ENCODE measurements at places on chromosomes 2 and 18. TPM values are rescaled to one million over a fixed set of nuclear protein-coding genes. Genes with fewer than 3 reads are reported as not detected.

The CBLN2 gene
- 1.1 TPM for total RNA-seq

The KIF3C gene
- total RNA-seq, result 2.3 TPM

The KHK gene
- 13.4 TPM for total RNA-seq

The KYNU gene
- 0.61 TPM for total RNA-seq

The SPEG gene
- total RNA-seq, result 2.9 TPM

- DNase-seq, result peak; percentile 36
Measured at GRCh38 chr18:23689616-23690504, 607 bp downstream of the LAMA3 start.

- no peak for DNase-seq
Measured at GRCh38 chr2:209690029-209690754, 81.4 kb upstream of the UNC80 start.

- no peak for DNase-seq
Measured at GRCh38 chr2:6471419-6471818, 394.3 kb downstream of the CMPK2 start.

GRCh38 chr2:98293931-98294687 is 52.1 kb upstream of the CNGA3 start:
- no peak for DNase-seq

- DNase-seq, result peak; percentile 15
Measured at GRCh38 chr18:26656431-26656943, 108.1 kb upstream of the KCTD1 start.

DNA sequence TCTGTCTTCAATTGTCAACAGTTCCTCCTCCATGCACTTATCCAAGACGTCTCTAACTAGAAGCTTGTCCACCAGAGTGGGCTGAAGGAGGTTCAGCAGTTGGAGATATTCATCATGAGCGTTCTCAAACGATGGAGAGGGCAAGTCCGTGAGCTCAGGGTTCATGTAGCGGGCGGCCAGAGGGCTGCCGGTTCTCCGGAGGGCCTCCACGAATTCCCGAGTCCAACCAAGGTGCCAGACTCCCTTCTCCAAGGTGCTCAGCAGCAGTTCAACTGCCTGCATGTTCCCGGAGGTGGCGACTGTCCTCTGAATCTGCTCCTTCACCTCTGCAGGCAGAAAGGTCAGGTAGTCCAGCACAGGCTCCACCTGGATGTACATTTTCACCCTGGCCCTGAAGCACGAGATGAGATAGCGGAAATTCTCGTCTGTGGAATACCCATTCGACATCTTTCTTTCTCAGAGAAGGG is 590 bp downstream of the IFIH1 start:
- peak; percentile 51 for DNase-seq

DNA sequence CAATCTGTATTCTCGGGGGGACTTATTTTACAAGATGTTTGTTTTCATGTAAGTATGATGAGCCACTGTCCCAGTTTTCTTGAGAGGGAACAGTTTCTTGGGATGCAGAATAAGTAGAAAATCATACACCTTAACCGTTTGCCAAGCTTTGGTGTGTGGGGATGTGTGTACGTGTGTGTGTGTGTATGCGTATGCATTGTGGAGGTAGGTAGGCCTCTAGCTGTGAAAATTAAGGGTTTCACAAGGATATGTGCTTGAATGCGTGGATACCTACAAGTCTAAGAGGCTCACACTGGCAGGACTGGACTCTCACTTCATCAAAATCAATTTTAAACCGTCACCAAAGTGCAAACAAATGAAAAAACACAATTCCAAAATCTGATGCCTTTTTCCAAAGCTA is 204.2 kb upstream of the RBMS1 start:
- no peak for DNase-seq

DNA sequence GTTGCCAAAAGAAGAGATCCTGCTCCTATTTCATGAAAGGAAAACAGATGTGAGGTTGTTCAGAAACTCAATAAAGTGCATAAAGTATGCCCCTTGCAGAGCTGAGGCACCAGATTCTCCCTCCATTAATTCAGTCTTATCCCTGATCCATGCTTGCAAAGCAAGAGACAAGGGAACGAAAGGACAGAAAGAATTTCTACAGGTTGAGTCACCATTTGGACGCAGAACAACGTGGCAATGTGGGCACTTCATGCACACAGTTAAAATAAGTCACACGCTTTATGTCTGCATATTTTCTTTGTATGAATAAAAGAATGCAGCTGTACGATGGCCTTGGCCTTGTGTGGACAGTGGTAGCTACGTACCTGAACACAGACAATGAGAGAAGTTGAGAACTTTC is 321.7 kb upstream of the REV1 start:
- no peak for DNase-seq

DNA sequence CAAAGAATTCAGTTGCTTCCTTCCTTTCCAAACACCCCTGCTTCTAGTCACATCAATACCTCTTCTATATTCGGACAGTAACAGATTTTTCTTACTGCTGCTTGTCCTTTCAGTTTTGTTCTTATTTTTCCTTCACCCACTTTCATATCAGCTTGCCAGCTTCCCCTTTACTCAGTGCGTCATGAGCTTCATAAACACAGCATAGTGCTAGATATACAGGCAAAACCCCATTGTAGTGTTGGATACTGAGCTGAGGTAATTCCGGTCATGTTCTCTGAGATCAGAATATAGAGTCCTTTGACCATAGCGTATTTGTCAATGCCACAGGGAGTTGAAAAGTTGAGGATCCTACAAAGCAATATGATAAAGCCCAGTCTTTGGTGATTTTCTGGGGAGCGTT is 2.4 kb downstream of the FARP2 start:
- DNase-seq, result no peak

DNA sequence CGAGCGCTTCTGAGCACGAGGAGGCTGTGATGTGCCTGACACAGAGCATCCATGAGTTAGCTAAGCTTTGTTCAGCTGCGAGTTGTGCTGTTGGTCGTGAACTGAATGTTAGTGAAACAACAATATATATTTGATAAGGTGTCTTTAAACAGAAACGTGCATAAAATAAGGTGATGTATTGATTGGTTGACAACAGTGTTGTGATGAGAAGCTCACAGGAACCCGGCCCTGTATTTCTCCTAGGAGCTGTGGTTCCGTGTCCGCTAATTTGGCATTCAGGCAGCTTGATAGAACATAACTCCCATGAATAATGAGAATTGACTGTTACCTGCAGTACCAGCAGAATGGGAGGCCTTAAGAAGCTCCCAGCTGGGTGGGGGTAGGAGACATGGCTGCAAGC is 146.4 kb upstream of the MYCN start:
- no peak for DNase-seq

GRCh38 chr2:214679736-214680135 is 129.7 kb downstream of the BARD1 start:
- no peak for DNase-seq

- DNase-seq, result no peak
Measured at GRCh38 chr18:2602844-2603243, 31.5 kb downstream of the NDC80 start.

DNA sequence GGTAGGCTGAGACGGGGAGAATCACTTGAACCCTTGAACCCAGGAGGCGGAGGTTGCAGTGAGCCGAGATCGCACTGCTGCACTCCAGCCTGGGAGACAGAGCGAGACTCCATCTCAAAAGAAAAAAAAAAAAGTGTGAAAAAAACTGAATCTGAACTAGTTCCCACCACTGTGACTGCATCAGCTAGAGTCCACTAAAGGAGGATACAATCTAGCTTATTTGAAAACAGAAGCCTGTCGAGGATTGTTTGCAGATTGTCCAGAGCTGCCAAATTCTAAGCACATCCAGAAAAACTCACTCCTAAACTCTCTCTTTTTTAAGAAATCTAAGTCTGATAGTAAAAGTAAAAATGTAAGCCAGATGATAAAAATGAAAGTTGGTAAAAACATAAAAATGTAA is 10.6 kb downstream of the GFPT1 start:
- DNase-seq, result no peak

DNA sequence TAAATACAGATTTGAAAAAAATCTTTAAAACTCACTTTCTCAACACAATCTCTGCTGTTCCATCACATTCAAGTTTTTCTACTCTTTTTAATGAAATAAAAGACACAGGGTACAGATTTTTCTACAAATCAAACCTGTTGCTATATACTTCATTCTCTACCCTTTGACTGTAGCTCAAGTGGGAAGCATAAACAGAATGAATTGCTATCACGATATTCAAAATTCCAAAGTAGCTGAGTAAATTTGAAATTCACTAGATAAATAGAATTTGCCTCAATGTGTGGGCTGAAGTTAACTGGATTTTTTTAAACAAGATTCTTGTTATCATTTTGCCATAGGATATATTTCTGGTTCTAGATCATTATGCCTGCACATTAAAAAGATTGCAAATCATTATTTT is 185.9 kb downstream of the ZNF521 start:
- DNase-seq, result no peak

DNA sequence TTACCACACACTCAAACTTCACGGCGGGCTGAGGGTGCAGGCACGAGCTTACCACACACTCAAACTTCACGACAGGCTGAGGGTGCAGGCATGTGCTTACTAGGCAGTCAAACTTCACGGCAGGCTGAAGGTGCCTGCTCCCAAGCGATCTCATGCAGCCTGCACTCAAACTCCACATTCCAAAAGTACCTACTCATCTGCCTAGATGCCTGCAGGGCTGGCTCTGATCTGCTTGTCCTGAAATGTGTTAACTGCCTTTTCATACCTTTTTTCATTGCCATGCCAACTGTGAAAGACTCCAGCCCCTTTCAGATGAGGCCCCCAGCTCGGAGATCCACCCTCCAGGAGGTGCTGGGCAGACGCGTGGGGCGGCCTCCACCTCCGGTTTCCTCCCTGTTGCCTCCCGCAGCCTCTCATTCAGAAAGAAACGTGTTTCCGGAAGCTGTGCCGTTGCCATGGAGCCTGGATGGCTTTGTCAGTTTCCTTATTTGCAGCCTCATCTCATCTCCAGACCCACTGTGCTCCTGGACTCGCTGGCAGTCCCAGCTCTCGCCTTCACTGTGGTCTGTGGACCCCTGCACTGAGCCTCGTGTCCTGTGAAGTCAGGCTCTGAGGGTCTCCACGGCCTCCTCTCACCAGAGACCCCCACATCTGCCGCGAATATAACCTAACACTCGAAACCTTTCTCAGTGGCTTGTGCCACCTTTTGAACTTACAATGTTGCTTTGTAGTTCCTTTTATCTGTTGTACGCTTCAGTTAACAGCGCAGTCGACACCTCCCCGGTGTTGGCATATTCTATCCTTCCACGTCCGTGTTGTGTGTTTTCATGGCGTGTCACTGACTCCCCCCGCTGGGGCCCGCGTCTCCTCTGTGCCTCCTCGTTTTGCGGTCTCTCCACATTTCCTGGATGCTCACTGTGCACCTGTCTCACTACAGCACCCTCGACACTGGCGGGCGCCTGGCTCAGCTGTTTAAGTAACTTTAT is 106.1 kb upstream of the ALKAL2 start:
- DNase-seq, result no peak

GRCh38 chr2:24513281-24514071 is 22.4 kb downstream of the NCOA1 start:
- no peak for DNase-seq

GRCh38 chr2:219658874-219659273 is 31.4 kb downstream of the SLC4A3 start:
- DNase-seq, result no peak

DNA sequence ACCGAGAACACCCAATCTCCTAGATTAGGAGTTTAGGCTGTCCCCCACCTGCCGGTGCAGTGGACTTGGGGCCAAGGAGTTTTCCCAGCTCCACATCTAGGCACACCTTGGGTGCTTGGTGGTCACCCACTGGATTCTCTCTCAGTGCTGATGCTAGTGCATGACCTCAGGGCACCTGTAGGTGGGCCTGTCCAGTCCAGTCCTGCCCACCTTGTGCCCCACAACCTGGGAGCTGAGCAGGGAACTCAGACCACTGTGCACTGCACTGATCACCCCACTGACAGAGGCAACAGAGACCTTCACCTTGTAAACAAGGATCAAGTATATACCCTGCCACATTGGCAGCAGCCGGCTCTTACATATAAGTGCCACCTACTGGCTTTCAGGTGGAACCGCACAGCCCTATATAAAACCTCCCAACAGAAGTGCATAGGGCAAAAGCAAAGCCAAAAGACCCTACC is 12.7 kb upstream of the CDH19 start:
- DNase-seq, result no peak

DNA sequence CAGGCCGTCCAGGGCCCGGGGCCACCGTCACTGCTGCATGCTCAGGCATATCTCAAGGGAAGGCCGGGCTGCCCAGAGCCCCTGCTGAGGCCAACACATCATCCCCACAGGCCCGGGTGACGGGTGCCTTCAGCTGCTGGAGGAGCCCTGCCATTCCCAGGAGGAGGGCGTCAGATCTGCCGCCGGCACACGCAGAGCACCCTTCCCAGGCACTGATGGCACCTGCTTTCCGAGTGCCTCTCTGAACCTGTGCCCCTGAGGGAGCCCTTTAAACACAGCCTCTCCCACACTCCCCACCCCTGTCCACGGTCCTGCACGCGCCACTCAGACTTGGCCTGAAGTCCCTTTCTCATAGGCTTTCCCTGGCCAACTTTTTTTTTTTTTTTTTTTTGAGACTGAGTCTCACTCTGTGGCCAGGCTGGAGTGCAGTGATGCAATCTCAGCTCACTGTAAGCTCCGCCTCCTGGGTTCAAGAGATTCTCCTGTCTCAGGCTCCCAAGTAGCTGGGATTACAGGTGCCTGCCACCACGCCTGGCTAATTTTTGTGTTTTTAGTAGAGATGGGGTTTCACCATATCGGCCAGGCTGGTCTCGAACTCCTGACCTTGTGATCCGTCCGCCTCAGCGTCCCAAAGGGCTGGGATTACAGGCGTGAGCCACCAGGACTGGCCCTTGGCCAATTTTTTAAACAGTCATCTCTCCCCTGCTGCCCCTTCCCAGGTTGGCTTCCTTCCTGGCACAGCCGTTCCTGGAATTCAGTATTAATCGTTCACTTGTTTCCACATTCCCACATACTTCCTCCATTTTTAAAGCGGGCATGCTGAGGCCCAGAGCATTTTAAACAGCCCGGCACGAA is 211.7 kb downstream of the NDUFA10 start:
- peak; percentile 25 for DNase-seq

DNA sequence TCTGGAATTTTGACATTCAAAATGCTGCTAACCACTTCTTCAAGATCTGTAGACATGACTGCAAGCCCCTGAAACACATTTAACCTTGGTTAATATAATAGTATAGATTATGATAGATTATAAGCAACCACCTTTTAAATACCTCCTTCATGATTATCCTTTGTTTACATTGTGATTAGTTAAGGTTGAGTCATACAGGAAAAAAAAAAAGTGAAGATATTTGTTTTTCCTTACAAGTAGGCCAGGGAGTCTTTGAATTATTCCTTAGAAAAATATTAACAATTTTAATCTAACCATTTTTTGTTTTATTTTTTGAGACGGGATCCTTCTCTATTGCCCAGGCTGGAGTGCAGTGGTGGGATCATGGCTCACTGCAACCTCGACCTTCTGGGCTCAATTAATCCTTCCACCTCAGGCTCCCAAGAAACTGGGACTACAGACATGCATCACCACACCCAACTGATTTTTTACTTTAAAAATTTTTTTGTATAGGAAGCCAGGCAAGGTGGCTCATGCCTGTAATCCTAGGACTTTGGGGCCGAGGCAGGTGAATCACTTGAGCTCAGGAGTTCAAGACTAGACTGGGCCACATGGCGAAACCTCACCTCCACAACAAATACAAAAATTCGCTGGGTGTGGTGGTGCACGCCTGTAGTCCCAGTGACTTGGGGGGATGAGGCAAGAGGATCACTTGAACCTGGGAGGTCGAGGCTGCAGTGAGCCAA is 99.4 kb downstream of the SLC39A10 start:
- no peak for DNase-seq

- no peak for DNase-seq
Measured at GRCh38 chr2:100627330-100628300, 64.8 kb downstream of the PDCL3 start.

GRCh38 chr2:43522177-43522576 is 73.7 kb downstream of the THADA start:
- DNase-seq, result no peak
